ENCODE measurements at places on chromosomes 11 and 22.

- peak; percentile 5 for DNase-seq
These were observed 66.9 kb downstream of the SPON1 start for GRCh38 chr11:14029440-14029839.

- no peak for DNase-seq
These were observed 37.5 kb downstream of the RSF1 start for GRCh38 chr11:77783025-77783424.

- peak; percentile 32 for DNase-seq
These were observed 623.8 kb upstream of the KIRREL3 start for GRCh38 chr11:127624306-127624856.

DNA sequence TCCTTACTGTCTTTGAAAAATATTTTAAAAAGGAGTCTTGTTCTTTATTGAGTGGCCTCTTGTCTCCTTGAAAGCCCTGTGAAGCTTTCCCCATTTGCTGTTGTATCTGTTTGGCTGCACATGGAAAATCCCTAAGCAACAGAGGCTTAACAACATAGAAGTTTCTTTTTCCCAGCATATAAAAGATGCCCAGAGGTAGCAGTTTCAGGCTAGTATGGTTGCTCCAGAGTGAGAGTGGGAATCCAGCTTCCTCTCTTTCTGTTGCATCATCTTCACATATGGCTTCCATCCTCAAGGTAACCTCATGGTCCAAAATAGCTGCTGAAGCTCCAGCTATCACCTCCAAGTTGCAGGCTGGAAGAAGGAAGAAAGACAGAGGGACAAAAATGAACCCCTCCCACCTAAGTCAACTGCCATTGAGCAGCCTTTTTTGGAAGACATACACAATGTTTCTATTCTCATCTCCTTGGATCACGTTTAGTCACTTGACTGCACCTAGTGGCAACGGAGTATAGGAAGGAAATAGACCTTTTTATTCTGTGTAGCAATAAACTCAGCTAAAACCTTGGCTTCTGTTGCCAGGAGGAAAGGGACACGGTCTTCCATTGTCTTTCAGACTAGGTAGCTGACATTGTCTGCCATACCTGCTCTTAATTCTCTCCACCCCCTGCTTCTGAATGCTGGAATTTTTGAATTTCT, 5.3 kb downstream of the CSF2RB start:
- DNase-seq = no peak

DNA sequence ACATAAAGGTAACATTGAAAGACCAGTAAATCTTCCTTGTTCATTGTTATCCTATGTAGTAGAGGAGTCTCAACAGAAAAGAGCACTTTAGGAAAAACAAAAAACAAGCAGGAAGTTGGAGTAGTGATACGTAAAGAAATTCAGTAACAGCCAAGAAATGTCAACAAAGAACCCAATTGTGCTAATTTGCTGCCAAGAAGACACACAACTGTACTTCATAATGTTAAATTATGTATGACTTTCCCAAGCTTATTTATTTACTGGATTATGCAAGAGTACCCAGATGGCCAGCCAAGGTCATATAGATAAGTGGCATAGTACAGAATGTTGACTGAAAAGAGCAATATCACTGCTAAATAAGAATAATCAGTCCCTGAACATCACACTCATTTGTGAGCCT, 264.7 kb upstream of the CCDC179 start:
- DNase-seq = peak; percentile 58

GRCh38 chr11:36056160-36056751, 112.4 kb downstream of the LDLRAD3 start:
- DNase-seq = peak; percentile 75

GRCh38 chr11:18312663-18313420, 9.1 kb downstream of the HPS5 start:
- peak; percentile 74 for DNase-seq

DNA sequence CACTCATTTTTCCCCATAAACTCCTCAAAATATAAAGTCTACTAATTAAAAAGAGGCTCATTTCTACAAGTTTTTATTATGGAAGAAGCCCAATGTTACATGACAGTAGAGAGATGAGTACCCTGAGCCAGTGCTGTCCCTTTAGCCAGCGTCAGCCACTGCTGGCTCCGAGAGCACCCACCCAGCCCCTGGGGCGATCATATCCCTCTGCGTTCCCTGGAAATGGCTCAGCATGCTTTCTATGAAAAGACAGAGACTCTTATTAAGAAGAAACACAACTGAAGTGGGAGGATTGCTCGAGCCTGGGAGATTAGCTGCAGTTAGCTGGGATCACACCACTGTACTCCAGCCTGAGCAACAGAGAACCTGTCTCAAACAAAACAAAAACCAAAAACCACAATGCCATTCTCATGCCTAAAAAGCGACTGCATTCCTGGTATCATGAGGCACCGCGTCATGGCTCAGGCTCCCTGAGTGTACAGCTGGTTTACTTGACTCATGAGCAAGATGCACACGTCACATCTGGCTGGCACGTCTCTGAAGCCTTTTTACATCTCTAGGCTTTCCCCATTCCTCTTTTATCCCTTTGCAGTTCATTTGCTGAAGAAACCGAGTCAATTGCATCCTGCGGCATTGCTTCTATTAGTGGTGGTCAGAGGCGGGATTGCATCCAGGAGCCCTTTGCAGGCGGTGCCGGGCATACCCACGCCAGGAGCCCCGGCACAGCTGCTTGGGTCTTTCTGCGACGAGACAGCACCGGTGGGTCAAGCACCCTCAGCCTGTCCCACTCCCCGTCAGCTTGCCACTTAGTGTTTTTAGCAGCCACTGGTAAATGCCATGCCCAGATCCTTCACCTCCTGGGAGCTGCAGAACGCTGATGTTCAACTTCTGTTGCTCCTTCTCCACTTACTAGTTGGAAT, 119.9 kb downstream of the CTTN start:
- peak; percentile 45 for DNase-seq

- DNase-seq = no peak
These were observed 11.1 kb downstream of the OTOG start for GRCh38 chr11:17558025-17558780.

DNA sequence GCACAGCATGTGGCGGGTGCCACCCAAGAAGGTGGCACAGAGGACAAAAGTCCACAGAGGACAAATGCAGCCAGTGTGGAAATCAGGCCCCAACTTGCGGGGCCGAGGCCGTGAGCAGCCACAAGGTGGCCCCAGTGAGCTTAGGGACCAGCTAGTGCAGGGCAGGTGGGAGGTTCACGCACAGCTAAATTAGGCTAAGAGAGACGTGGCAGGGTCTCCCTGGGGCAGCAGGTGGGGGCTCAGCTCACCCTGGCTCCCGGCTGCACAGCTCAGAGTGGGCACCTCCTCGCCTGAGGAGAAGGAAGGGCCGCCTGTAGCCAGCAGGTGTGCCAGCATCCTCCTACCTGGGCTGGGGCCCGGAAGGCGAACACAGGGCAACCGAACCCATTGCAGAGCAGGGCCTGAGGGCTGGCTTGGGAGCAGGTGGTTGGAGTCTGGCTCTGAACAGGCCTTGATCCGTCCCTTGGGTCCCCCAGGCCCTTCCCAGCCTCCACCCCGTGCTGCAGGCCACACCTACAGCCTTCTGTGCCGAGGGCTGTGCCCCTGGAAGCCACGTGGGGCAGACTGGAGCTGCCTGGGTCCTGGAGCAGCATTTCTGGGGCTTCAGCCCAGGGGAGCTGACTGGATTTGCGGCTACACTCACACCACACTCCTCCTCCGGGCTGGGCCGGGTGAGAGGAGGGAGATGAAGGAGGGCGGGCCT, 26.1 kb upstream of the CELSR1 start:
- peak; percentile 56 for DNase-seq

DNA sequence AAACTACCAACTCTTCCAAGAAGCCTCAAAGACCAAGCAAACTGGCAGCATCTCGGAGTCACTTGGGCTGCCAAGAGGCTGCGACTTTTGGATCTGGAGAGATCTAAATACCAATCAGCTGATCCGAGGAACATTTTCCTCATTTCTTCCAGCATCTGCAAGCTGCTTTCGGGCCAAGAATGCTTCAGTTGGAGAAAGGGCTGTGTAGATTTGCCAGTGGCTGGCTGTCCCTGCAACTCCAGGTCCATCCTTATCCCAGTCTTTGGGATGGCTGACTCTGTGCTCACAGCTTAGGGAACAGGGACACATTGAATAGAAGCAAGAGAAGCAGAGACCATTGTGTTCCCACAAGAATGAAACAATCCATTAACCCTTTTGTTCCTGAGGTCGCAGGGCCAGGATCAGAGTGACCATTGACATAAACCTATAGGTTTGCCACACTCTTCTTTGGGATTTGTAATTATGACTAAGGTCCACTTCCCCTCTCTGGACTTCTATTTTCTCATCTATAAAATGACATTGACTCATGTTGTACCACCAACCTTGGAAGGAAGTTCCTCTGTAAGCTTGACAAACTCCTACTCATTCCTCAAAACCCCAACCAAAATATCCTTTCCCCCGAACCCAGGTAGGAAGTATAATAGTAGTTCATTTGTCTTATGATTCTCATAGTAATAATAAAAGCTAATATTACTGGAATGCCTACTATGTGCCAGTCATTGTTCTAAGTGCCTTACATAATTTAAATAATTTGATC, 340.8 kb downstream of the MN1 start:
- peak; percentile 83 for DNase-seq

- peak; percentile 81 for DNase-seq
These were observed 3.6 kb upstream of the TBC1D22A start for GRCh38 chr22:46758867-46759290.

DNA sequence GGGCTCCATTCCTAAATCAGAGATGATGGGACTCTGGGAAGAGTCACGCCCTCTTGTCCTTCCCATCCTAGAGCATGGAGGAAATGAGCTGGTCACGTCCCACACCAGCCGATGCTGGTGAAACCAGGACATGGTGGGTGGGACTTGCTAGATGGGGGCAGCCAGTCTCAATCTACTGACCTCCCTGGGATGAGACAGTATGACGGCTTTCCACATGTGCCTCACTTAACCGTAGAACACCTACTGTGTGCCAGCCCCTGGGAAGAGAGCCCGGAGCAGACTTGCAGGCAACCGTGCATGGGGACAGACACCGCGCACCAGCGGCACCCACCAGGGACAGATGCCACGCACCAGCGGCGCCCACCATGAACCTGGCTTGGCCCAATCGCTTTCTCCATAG, 3.8 kb downstream of the OSBPL5 start:
- no peak for DNase-seq

DNA sequence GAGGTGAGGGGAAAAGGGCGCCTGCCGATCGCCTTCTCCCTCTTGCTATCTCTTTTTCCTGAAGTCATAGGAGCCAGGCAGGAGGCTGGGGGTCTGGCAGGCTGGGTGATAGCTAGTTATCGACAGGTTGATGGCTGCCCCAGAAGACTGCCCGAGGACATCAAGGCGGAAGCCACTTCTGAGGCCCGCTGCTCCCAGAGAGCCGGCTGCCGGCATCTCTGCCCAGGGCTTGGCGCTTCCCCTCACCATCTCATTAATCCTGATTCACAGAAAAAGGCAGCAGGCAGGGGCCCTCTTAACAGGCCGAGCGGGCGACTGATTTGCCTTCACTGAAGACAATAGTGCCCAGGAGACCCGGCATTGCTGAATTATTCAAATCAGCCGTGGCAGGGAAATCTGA, 124.2 kb downstream of the MIAT start:
- no peak for DNase-seq

GRCh38 chr11:124935548-124936514, at the start of gene HEPACAM:
HEPACAM (minus strand) TSS chr11:124936047; CDS start chr11:124936006, 41 bp downstream.
- no peak for DNase-seq

DNA sequence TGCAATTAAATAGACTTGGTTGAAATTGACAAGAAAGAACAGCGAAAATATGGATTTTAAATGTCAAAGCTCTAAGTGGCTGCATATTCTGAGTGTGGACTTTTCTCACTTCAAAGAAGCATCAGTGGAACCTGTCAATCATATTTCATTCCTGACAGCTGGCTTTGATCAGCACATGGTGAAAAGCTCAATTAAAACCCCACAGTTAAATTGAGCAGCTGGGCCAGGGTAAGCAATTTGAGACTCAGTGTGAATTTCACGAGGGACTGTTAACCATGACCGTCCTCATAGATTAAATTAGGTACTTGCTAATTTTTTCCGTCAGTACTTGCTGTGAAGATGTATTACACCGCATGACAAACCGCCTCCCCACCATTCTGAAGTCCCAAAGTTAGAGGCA, 11.0 kb upstream of the OR10D3 start:
- no peak for DNase-seq

- DNase-seq = peak; percentile 92
These were observed 124.3 kb upstream of the TTC12 start for GRCh38 chr11:113189909-113190667.

DNA sequence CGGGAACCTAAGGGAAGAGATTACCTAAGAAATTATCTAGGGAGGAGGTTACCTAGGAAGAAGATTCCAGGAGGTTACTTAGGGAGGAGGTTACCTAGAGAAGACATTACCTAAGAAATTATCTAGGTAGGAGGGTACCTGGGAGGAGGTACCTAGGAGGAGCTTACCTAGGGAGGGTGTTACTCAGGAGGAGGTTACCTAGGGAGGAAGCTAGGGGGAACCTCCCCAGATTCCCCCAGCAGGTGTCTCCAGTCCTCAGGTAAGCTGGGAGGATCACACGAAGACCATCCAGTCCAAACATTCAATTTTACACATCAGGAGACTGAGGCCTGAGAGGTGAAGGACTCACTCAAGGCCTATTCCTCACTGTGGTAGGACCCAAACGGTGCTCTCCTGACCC, 482.8 kb downstream of the TBC1D22A start:
- no peak for DNase-seq

Measured in cardiac fibroblast (primary cell).